ENCODE measurements at places on chromosomes 11 and 22.

- no peak for DNase-seq
Measured at GRCh38 chr11:134048028-134048427, 20.8 kb upstream of the JAM3 start.

DNA sequence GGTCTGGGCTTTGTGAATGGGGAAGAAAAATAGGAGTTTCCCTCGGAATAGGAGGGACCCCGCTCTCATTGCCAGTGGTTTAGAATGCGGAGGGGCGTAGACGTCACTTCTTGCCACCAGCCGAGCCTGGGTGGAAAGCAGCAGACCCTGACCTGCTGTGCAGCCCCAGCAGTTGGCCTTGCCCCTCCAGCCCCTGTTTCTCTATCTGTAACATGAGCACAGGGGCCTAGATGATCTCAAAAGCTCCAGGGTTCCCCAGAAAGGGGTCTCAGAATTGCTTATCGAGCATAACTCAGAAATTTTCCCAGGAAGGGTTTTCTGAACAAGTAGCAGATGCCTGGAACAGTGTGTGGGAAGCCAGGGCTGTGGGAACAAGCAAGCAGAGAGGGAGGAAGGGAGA lies 43.9 kb downstream of the C11orf91 start:
- no peak for DNase-seq

DNA sequence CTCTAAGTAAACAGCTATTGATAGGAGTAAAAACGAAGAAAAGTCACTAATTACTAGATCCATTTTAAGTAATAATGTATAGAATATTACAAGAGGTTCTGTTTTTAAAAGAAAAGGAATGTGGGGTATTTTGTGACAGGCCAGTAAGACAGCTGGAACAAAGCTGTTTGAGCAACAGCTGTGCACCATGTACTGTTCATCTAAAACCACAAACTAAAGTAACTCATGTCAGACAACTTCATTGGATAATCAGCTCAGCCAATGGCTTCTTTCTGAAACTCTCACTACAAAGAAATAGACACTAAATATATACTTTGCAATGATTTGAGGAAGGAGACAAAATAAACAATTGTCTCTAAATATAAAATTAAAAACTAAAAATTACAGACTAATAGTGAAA lies 16.1 kb downstream of the RRAS2 start:
- DNase-seq, result no peak

- DNase-seq, result no peak
Measured at GRCh38 chr22:35357883-35358621, 22.8 kb upstream of the HMOX1 start.

- DNase-seq, result no peak
Measured at GRCh38 chr11:77287615-77288273, 13.7 kb downstream of the GDPD4 start.

GRCh38 chr11:115303929-115304531 lies 200.2 kb downstream of the CADM1 start:
- no peak for DNase-seq

GRCh38 chr11:1880746-1881441 lies 10.8 kb downstream of the PRR33 start:
- DNase-seq, result peak; percentile 28

DNA sequence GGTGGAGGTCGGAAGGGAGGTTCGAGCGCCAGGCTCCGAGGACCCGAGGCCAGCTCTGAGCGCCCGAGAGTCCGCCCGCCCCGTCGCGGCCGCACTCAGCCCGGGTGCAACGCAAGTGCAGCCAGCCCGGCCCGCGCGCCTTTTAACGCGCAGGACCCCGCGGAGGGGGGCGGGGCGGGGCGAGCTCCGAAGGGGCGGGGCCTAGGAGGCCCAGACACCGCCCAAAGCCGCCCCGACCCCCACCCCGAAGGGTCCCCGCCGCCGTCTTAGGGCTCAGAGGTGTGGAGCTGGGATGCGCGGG lies at the start of gene PHOX2A:
PHOX2A (minus strand) TSS at position 117 of the 301 bp plus-strand sequence. CDS start 172 bp downstream, outside the sequence.
- no peak for DNase-seq

DNA sequence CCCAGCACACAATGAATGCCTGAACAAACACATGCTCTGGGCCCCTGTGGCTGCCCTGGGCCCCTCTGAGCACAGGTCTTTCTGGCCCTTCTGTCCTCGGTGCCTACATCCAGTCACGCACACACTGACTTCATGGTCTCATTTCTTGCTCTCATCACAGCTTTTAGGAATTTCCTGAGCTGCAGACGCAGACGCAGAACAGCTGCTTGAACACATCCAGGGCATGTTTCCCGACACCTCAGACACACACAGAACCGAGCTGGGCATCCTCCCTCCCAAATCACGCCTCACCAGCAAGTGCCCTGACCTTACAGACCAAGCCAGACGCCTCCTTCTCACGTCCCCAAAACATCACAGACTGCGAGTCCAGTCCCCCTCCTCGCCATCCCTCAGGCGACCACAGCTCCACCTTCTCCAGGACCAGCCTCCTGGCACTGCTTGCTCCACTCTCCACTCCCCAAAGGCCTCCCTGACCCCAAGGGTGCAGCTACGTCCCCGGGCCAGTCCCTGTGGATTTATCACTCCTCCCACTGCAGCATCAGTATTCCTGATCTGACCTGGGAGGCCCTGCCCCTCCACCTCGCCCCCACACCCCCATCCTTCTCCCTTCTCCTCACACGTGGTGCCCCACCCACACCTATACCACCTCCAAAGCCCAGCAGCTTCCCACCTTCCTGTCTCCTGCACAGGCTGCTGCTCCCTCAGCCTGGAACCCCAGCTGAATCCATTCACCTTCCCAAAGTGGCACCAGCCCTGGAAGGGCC lies 12.9 kb downstream of the SIRT3 start:
- DNase-seq, result no peak
